ENCODE measurements at places on chromosomes 12 and 14.

GRCh38 chr12:56158926-56159461 lies 835 bp downstream of the MYL6 start:
- DNase-seq, result peak; percentile 23

- no peak for DNase-seq
These were observed 92.3 kb upstream of the LMNTD1 start for GRCh38 chr12:25645427-25645826.

DNA sequence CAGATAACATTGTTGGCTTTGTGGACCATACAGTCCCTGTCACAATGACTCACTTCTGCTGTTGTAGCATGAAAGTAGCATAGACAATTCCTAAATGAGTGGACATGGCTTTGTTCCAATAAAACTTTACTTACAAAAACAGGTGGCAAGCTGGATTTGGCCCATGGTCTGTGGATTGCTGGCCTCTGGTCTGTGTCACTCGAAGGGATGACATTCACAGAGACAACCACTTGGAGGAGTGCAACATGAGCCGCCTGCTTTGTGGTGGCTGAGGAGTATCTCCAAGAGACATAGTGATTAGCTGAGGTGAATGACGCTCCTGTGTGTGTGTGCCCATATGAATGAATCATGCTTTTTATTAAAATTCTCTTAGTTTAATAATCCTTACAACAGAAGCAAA lies 81.3 kb upstream of the NRXN3 start:
- no peak for DNase-seq

DNA sequence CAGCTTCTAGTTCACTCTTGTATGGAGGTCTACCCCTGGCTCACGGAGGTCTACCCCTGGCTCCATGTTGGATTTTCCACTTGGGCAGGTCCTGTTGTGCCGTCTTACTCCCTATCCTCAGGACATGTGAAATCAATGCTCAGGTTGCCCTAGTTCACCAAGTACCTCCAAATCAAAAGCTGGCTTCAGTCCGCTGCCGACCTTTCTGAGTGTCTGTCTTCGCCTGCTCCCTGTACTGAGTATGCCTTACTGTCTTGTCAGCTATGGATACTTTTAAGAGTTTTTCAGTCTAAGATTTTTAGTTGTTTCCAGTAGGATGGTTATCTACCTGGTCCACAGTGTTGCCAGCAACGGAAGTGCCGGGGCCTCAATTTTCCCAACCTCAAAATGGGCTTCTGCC lies 40.1 kb upstream of the BCL11B start:
- DNase-seq, result no peak

- DNase-seq, result peak; percentile 5
These were observed 187.2 kb upstream of the NEDD1 start for GRCh38 chr12:96719660-96720362.

DNA sequence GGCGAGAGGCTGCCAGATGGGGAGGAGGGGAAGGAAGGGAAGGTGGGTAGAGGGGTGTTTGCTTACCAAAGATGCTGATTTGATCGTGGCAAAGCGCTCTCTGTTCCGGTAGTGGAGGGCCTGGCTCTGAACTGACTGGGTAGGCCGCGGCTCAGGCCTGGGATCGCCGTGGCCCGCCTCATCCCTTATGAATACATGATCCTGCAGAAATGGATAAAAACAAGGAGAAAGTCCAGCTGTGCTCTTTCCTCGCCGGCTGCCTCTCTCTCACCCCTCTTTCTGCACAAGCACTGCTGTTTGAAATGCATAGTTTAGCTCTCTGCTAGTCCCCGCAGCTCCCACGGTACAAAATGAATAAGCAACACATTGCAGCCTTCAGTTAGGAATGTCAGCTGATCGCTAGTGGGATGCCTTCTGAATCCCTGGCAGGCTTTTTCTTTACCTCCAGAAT lies 53.8 kb downstream of the PEBP1 start:
- DNase-seq, result no peak

GRCh38 chr14:57480051-57480450 lies 13.6 kb downstream of the CCDC198 start:
- DNase-seq, result no peak
